ENCODE measurements at places on chromosomes 3 and 15.

DNA sequence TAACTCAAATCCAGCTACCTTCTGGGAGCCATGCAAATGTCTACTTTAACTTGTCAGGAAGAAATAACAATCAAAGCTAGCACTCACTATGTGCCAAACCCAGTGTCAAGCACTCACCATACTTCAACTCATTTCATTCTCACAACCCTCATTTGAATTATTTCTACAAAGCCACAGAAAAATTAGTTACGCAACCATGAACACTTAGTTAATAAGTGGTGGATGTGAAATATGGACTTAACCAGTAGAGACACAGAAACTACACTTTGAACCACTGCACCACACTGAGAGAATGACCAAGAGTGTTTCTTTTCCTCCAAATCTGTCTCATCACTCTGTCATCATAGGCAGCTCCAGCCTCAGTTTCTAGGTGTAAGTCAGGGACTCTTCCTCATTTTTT, 91.0 kb upstream of the MBNL1 start:
- no peak for DNase-seq

- no peak for DNase-seq
These were observed 271.7 kb upstream of the LRRC3B start for GRCh38 chr3:26350853-26351252.

DNA sequence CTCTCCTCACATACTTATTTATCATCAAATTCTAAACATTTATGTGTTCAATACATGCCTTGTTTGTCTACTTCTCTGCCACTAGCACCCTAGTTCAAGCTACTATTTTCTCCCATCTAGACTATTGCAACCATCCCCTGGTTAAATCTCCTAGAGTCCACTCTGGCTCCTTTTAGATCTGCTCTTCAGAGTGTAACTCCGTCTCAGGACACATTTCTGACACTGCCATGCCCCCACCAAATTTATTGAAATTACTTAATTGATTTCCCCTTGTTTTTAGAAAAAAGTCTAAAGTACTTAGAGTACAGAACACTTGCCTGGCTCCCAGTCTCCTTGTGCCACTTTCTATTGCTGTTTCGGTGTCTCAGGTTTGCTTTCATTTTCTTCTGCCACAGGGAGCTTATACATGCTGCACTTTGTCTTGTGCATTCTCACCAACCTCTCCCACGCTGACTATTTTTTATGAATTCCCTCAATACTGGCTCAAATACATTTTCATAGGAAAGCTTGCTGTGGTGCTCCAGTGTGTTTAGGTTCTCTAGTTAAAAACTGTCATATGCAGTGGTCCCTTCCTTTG, 792.3 kb downstream of the DIPK2A start:
- no peak for DNase-seq

GRCh38 chr15:90358124-90359033, 6.3 kb downstream of the ZNF774 start:
- DNase-seq = no peak

DNA sequence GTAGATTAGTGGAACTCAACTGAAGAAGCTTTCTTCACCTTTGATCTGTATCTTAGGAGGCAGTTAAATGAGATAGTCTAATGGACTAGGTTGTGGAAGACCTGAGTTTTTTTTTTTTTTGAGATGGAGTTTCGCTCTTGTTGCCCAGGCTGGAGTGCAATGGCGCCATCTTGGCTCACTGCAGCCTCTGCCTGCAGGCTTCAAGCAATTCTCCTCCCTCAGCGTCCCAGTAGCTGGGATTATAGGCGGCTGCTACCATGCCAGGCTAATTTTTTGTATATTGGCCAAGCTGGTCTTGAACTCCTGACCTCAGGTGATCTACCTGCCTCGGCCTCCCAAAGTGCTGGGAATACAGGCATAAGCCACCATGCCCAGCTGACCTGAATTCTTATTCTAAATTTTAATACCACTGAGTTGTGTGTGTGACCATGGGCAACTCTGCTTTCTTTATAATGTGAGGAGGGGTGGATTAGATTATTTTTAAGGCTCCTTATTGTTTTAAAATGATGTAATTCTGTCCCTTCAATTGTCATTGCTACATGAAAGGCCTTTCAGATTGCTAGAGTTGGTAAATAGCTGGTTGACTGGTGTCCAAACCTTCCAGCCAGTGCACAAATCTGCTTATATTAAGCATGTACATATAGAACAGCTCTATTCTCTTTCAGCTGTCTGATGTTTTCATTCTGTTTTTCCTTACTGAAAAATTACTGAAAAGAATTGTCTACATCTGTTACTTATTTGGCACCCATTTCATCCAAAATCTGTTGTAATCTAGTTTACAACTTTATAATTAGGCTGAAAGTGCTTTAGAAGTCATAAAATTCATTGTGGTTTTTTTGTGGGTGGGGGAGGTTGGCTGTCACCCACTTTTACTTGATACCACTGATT, 2.3 kb downstream of the LNP1 start:
- DNase-seq = no peak

GRCh38 chr3:16055606-16056211, 118.8 kb upstream of the GALNT15 start:
- no peak for DNase-seq

- no peak for DNase-seq
These were observed 12.7 kb downstream of the C3orf22 start for GRCh38 chr3:126546013-126546412.

GRCh38 chr15:75211436-75212199, 9.9 kb downstream of the C15orf39 start:
- DNase-seq = no peak

DNA sequence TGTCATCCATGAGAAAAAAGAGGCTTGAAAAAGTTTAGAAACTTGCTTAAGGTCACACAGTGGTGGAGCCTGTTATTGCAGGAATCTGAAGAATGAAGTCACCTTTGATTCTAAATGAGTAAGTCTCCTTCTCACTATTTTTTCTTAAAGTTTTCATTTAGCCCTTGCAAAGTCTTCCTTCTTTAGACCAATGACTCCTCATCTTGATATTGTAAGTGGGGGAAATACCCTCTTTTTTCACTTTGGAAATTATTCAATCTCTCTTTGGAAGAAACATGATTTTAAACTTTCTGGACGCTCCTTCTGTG, 787 bp upstream of the SLMAP start:
- no peak for DNase-seq

GRCh38 chr3:170907637-170908234, 701 bp downstream of the EIF5A2 start:
- DNase-seq = no peak

GRCh38 chr3:157379525-157380140, 57.0 kb upstream of the PTX3 start:
- DNase-seq = no peak

GRCh38 chr15:75455424-75455981, 4.0 kb upstream of the SIN3A start:
- peak; percentile 83 for DNase-seq

GRCh38 chr3:12149029-12149428, 9.7 kb downstream of the TIMP4 start:
- DNase-seq = no peak

- DNase-seq = no peak
These were observed 146.9 kb downstream of the CLSTN2 start for GRCh38 chr3:140081887-140082286.

GRCh38 chr3:15458212-15458780, 30.9 kb downstream of the EAF1 start:
- no peak for DNase-seq

GRCh38 chr15:36136049-36136448, 443.4 kb upstream of the CDIN1 start:
- no peak for DNase-seq

DNA sequence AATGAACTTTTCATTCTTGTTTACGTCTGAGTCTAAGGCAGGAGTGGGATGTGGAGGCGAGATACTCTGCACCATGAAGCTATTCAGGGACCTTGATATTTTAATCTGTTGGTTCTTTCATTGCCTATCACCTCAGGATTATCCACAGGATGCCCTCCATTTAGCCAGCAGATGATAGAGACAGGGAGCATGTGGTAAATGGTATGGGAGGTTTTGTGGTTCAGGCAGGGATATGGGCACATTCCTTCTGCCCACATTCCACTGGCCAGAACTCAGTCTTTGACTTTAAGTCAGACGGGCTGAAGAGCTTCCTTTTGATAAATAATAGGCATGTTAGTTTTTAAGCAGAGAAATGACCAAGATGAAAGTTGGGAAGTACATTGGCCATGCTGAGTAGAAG, 548.0 kb upstream of the CCDC54 start:
- DNase-seq = no peak

DNA sequence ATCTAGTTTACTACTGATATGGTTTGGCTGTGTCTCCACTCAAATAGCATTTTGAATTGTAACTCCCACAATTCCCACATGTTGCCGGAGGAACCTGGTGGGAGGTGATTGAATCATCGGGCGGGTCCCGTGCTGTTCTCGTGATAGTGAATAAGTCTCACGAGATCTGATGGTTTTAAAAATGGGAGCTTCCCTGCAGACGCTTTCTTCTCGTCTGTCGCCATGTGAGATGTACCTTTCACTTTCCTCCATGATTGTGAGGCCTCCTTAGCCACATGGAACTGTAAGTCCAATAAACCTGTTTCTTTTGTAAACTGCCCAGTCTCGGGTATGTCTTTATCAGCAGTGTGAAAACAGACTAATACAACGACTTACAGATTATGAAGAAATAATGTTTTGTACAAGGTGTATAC, 35.6 kb upstream of the PYDC2 start:
- DNase-seq = peak; percentile 12

DNA sequence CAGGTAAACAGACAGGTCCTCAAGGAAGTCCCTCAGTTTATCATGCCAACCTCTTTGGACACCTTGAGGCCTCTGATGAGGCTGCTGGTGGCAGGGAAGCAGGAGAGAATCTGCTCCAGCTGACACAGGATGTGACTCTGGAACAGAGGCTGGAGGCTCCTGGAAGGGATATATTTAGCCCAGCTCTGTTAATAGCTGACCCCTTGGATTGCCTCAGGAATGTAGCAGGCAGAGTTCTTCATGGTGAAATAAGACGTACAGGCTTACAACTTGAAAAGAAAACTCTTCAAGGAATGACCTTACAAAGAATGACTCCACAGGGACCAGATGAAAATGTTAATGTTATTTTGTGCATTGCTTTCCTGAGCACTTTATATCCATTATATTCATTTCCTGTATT, 90.5 kb downstream of the AQP9 start:
- no peak for DNase-seq

DNA sequence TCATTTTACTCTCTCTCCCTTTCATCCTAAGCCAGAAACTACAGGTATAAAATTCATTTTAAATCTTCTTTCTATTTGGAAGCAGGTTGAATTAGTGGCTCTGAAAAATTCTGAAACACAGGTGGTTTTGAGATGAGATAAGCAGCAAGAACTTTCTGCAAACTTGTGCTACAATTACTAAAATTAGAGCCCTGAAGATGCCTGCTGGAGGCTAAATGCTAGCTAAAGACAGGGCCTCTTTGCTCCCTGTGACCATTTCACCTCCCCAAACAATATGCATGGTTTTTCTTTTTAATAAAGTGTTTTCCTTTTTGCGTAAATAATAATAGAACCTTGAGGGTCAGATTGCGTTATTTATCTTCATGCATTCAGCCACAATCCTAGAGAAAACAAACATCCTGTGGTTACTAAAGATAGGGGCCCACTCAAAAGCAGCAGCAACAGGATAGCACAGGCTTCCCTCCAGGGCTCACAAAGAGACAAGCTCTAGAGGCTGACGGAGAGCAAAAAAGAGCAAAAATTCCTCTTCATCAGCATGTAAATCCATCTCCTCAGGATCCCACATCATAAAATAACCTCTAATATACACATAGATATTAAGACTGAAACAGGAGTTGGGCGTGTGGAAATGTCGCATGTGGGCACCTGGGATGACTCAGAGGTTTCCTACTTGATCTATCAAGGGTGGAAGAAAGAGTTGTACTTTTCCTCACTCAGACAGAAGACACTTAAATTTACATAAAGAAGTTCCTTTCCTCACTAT, 26.5 kb upstream of the CP start:
- no peak for DNase-seq

DNA sequence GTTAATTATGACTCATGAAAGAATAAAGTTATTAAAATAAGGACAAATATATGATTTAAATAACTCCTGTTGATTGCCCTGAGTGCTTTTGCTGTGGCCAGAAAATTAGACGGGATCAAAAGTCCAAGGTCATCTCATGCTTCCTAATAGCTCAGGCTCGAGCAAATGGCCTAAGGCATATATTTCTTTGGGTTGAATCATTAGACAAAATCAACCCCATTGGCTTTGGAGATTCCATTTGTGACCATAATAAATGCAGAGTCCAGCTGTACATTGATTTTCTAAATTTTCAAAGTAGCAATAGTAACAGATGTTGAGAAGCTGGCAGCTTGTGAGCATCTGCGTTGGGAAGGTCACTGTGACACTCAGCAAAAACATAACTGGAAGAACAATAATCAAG, 464.5 kb upstream of the TGFBR2 start:
- no peak for DNase-seq

DNA sequence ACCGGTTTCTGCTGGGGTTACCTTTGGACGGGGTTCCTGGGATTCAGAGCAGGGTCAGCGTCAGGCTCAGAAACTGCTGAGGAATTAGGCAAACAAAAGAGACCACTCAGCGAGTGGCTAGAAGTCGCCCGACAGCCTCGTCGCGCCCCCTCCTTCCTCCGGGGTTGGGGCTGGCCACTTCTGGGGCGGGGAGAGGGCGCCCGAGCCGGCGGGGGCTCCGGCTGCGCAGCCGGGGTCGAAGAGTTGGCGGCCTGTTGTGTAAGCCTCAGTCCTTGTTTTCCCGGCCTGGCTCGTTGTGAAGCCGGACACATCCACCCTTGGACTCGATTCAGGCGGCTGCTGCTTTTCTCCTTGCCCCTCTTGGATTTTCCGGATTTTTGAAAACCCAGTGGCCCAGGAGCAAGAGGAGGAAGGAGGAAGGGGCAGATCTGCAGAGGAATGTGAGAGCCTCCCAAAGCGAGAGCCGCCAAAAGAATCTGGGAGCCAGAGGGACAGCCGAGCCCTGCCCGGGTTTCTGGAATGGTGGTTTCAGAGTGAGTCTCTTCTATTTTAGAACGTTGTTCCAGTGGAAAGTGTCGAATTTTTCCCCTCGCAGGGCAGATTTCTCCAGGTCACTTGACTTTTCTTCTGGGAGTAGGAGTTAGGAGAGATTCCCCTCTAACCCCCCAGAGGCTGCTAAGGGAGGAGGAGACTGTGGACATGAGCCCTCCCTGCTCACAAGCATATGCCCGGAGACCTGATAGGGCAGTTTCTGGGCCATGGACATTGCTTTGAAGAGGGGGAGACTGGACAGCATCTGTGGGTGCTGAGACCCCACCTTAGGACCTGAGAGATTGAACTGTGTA, 666 bp downstream of the SNX33 start:
- DNase-seq = peak; percentile 30

DNA sequence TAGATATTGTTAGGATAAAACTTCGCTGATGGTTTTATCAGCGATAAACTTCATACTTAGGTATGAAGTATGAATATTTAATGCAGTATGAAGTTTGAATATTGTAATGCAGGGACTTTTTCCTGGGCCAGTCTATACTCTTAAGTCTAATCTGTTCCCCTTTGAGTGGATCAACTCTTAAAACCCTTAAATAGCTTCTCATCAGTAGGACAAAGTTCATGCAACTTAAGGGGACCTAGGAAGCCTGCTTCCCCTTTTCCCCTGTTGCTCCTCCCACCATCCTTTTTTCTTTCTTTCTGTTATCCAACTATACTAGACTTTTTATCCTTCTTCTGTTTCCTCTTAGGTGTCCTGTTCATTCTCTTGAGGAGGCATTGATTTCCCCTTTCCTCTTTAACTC, 78.7 kb downstream of the MITF start:
- no peak for DNase-seq
